ENCODE measurements at places on chromosomes 4 and X.

DNA sequence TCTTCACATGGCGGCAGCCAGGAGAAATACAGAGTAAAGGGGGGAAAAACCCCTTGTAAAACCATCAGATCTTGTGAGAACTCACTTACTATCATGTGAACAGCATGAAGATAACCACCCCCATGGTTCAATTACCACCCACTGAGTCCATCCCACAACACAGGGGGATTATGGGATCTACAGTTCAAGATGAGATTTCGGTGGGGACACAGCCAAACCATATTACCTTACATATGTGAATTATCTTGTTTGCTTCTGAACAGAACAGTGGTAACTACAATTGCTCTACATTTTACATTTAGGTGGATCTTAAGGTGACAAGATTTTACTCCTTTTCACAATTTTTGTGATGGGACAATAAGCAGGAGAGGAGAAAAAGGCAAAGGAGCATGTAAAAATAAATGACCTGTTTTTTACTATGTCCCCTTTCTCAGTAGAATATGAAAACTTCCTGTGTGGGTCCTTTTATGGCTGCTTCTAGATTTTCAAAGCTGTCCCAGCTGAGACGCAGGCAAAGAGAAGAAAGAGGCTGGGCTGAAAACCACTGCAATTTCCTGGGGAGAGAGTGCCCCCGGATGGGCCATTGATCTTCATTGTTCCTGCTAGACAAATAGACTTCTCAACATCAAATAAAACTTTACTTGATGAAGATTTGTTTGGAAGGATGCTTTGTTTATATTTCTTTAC, 45.9 kb upstream of the PGM2 start:
- no peak for DNase-seq

- no peak for DNase-seq
Observed at GRCh38 chrX:37476571-37477170, 94.8 kb upstream of the LANCL3 start.

DNA sequence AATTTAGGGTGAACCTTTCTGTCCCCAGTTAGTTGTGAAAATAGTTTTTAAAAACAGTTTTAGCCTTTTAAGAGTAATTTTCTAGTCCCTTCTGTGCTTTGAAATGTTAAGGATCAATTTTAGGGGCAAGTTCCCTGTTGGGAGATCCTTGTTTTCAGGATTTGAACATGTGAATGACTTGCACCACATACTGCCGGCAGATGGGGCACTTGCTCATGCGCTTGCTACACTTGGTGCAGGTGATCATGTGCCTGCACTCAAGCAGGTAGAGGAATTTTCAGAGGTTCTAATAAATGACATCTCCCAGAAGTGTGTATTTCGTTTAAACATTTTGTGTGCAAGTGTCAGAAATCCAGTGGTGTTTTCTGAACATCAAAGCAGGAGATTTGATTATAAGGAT, 195.9 kb downstream of the CHM start:
- DNase-seq: no peak

GRCh38 chr4:61202638-61203435, 2.7 kb downstream of the ADGRL3 start:
- DNase-seq: no peak

GRCh38 chr4:138671606-138672084, 343.9 kb upstream of the NOCT start:
- no peak for DNase-seq

- DNase-seq: no peak
Observed at GRCh38 chrX:136061286-136061685, 76.1 kb downstream of the SLC9A6 start.

GRCh38 chr4:44563496-44563895, 87.9 kb downstream of the YIPF7 start:
- DNase-seq: no peak

DNA sequence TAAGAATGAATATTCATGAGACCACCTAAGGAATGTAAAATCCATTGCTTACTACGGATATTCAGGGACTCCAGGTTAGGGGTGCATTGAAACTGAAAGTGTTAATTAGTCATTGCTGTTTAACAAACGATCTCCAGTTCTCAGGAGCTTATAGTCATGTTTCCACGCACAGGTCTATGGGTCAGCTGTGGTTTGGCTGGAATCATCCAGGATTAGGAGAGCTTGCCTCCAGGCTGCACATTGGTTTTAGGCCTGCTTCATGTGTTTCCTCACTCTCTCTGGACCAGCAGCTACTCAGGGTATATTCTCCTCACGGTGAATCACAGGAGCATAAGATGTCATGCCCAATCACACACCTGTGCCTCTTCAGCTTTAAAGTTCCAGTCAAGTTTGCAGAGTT, 98.9 kb downstream of the ATXN3L start:
- no peak for DNase-seq

GRCh38 chrX:74318672-74319071, 14.7 kb downstream of the ZCCHC13 start:
- DNase-seq: no peak

GRCh38 chrX:139734996-139735395, 27.0 kb upstream of the MCF2 start:
- DNase-seq: no peak

- no peak for DNase-seq
Observed at GRCh38 chrX:134377537-134377936, 82.4 kb upstream of the HPRT1 start.

- no peak for DNase-seq
Observed at GRCh38 chrX:13716905-13717304, 17.5 kb downstream of the TRAPPC2 start.

- DNase-seq: no peak
Observed at GRCh38 chr4:179353786-179354185, 1911.5 kb upstream of the AGA start.

DNA sequence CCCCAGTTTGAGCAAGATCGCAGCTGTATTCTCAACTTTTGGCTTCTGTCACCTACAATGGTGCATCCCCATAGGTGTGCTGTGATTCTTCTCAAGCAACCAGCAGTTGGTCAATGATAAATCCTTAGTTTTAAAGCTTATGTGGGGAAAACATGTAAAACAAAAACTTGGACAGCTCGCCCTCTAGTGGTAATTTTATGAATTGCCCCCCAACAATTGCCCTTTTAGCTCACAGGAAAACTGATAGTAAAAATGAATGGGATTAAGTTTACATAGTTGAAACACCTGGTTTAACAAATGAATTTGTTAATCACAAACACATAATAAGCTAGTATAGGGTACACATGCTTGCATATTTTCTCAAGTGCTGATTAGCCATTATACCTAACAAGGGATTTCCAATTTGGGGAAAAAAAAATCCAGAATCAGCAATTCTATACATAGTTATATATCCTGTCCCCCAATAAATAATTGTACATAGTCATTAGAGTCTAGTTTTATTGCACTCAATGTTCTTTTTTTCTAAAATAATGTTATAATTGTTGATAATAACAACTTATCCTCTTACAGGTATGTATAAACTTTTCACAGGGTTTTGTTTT, 30.1 kb downstream of the TEX13A start:
- DNase-seq: peak; percentile 2

- DNase-seq: no peak
Observed at GRCh38 chrX:49249616-49250015, 14.3 kb downstream of the CCDC22 start.

- no peak for DNase-seq
Observed at GRCh38 chr4:26127851-26128337, 192.9 kb upstream of the RBPJ start.

- no peak for DNase-seq
Observed at GRCh38 chrX:131735127-131735526, 191.3 kb downstream of the OR13H1 start.

- DNase-seq: no peak
Observed at GRCh38 chrX:19867411-19867732, 20.0 kb downstream of the SH3KBP1 start.

GRCh38 chr4:138103597-138104283, 138.4 kb downstream of the SLC7A11 start:
- DNase-seq: no peak

- no peak for DNase-seq
Observed at GRCh38 chr4:74527049-74527448, 82.1 kb downstream of the AREG start.

- no peak for DNase-seq
Observed at GRCh38 chr4:140094438-140095420, 59.3 kb downstream of the MAML3 start.

DNA sequence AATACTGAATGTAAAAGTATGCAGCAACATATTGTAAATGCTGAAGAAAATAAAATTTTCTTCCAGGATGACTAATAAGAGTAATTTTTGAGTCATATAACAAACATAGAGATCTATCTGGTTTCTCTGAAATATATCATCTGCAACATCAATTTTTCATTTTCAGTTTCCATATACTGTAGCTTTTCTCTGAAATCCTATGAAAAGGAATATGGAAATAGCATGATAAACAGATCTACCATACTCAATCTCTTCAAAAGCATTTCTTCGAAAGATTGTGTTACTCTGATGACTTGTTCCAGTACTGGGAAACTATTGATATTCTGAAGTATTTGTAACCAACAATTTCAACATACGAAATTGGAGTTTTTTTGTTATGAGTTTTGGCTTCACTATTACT, 1156.7 kb downstream of the FAM133A start:
- no peak for DNase-seq

DNA sequence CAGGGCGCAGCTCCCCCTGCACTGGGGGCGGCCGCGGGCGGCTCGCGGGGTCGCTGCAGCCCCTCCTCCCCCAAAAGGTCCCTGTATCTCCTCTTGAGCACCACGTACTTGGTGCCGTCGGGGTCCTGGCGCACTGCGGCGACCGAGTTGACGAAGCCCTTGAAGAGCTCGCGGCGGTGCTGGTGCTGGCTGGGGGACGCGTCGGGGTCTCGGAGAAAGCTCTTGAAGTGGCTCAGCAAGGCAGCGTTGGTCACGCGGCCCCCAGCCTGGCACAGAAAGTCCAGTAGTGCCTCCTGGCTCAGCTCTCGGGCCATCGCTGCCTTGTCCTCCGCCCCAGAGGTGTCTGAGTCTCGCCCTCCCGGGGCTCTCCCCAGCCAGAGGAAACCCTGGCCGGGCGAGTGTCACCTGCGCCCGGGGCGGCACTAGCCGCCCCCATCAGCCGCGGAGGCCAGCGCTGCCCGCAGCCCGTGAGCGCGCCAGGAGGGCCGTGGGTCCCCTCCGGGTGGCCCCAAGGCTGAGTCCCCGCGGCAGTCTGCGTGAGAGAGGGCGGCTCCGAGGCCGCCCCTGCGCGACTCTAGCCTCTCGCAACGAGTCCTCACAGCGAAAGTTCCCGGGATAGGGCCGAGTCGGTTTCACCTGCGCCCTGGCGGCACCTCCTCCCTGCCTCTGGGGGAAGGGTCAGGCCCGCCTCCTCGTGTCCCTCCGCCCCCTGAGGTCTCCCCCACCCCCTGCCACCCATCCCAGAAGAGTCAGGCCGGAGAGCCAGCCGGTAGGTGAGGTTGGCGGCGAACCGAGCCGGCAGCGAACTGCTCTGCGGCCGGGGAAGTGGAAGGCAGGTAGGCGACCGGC, at the start of gene SOWAHB:
SOWAHB (minus strand) TSS at position 609 of the 849 bp plus-strand sequence; CDS start at position 314, 295 bp downstream.
- peak; percentile 40 for DNase-seq

DNA sequence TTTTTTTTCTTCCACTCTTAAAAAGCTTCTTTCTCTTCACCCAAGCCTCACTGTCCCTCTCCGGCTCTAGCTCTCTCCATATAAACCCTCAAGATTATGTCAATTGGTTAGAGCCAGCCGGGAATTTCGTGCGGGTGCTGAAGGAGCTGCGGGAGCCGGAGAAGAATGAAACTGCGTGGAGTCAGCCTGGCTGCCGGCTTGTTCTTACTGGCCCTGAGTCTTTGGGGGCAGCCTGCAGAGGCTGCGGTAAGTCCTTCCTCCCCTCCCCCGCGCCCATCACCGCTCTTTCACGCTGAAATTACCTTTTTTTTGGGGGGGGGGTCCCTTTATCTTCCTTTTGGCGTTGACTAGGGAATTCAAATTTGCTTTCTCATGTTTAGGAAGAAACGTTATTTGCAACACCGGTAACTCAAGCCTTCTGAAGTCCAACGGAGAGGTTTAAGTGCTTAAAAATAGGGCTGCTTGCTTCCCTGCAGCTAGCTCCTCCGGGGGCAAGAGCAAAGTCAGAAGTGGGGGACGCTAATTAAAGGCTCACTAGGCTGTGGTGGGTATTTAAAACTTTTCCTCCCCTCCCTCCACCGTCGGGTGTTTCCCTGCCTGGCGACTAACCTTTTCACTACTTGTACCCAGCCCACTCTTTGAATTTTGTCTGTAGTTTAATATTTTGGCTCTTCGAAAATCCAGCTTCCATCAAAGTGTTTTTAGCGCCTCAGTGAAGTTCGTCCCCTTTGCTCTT, 491 bp downstream of the COL4A5 start:
- no peak for DNase-seq

DNA sequence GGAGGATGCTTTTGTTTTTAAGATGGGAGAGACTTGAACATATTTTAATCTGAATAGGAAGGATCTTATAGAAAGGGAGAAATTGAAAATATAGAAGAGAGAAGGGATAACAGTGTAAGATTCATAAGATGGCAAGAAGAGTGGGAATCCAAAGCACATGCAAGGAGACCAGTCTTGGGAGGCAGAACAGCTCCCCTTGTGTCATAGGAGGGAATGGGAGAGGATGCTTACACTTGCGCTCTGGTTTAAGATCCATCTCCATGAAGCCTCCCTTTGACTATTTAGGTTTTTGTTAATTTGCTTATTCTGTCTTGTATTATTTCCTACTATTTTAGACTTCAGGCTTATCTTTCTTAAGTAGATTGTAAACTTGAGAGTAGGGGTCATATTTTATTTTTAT, 42.7 kb downstream of the KIF4A start:
- no peak for DNase-seq

DNA sequence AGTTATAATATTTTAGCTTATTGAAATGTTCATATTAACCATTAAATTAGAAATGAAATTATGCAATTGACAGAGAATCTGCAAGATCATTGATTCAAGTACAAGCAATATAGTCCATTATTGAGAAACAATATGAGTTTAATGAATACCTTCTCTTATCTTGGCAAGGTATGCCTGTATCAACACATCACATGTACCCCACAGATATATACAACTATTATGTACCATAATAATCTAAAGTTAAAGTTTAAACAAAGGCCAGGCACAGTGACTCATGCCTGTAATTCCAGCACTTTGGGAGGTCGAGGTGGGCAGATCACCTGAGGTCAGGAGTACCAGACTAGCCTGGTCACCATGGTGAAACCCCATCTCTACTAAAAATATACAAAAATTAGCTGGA, 514.7 kb downstream of the PCDH7 start:
- DNase-seq: no peak

GRCh38 chr4:143404555-143404954, 67.9 kb downstream of the GAB1 start:
- DNase-seq: no peak

- DNase-seq: no peak
Observed at GRCh38 chr4:64713256-64713840, 304.1 kb upstream of the TECRL start.

GRCh38 chr4:146275370-146275769, 61.0 kb downstream of the REELD1 start:
- DNase-seq: no peak

- DNase-seq: no peak
Observed at GRCh38 chr4:153514001-153514526, 47.9 kb downstream of the TMEM131L start.

GRCh38 chrX:20487227-20487626, 220.5 kb upstream of the RPS6KA3 start:
- no peak for DNase-seq

GRCh38 chrX:130415201-130415600, 13.4 kb downstream of the RBMX2 start:
- DNase-seq: no peak
